ENCODE measurements at places on chromosomes 12 and 14.

DNA sequence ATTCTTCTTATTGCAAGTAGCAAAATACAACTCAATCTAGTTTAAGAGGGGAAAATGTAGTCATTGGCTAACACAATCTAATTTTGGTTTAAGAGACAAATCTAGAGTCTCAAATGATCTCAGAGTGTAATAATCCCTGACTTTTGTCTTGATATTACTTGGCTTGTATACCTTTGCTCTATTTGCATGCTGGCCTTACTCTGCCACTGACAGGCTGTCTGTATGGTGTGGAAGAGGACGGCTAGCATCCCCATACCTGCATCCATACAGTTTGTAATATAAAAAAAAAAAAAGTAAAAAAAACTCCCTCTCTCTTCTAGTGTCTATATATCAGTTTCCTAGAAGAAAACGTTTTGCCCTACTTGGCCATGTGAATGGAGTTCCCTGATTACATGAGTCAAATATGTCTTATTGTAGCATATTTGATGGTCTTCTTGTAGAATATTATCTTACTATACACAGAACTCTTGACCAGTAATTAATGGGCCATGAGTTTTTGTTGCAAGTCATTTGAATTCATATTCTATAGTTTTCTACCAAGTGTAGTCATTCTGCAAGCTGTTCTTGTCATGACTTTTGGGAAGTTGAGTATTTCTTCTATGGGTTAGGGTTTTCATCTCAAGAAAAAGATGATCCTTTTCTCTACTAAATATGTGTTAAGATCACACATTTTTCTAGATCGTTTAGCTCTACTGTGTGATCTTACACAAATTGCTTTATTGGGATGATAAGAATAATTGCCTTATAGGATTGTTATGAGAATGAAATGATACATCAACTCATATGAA is 8.2 kb downstream of the HIF1A start:
- DNase-seq = no peak

DNA sequence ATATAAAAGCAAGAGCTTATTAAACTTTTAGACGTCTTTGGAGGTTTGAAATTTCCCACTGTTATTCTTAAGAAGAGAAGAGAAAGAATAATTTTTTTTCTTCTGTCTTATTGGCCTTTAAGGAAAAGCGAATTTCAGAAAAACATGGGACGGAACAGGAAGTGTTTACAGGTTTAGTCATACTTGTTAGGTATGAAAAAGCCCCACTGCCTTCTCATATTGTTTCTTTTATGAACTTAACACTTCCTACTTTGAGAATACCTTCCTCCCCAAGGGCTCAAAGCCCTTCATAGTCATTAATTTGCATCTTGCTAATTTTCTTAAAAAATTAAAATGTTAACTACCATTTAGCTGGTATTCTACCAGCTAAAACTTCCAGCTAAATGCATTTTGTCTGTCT is 82.0 kb downstream of the ETV6 start:
- no peak for DNase-seq

- no peak for DNase-seq
Observed at GRCh38 chr12:59372956-59373355, 222.9 kb upstream of the SLC16A7 start.

GRCh38 chr14:50741567-50741966 is 73.5 kb upstream of the SAV1 start:
- no peak for DNase-seq

DNA sequence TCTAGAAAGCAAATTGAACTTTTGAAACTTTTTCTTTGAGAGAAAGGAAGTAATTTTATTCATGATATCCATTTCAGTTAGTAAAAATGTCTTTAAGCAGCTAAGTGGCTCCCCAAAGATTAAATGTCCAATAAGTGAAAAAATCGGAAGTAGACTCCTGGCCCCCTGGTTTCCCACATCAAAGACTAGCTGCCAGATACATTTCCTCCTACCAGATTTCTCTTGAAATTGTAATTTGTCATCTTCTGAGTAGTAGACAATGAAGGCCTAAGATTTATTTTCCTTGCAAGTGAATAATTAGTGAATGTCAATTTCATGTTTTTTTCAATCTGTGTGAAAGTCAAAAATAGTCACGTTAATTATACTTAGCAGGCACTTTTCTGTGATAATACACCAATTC is 321.9 kb downstream of the SYT1 start:
- DNase-seq = no peak

DNA sequence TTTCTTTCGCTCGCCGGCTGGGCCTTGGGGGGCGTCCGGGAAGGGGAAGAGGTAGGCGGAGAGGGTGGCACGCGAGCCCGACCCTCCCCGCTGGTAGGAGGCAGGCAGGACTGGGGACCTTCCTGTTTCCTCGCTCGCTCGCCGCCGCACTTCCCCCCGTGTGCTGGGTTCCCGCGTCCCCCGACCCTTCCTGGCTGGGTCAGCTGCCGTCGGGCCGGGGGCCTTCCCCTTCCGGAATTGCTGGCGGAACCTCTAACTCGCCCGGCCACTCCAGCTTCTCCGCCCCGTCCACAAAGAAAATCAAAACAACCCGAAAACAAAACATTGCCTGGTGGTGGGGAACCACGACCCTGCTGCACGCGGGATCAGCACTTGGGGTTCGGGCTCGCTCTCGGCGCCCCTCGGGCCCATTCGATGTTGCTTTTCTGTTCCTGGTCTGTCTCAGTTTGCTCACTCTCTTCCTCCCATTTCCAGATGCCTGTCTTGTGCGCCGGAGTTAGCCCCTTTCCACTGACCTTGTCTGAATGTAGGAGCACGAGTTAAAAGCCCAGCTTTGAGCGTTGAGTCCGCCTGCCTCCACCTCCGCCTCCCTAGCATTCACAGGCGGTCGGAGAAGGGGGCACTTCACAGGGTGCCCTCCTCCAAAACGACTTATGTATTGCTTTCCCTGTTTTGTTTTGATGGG is 581 bp downstream of the PAPOLA start:
- DNase-seq = peak; percentile 15

DNA sequence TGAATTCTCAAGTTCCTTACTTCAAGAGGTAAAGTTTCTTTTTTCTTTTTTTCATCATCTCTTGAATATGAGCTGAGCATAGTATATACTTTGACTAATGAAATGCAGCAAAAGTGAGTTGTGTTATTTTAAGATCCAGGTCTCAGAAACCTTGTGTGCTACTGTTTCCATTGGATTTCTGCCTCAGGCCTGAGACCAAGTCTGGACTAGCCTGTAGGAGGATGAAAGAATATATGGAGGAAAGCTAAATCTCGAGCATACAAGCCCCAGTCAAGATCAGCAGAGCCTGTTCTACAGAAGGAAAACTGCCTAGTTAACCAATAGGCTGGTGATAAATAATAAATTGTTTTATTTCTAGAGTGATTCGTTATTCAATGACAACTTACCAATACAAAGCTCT is 652.5 kb downstream of the C12orf50 start:
- DNase-seq = no peak

DNA sequence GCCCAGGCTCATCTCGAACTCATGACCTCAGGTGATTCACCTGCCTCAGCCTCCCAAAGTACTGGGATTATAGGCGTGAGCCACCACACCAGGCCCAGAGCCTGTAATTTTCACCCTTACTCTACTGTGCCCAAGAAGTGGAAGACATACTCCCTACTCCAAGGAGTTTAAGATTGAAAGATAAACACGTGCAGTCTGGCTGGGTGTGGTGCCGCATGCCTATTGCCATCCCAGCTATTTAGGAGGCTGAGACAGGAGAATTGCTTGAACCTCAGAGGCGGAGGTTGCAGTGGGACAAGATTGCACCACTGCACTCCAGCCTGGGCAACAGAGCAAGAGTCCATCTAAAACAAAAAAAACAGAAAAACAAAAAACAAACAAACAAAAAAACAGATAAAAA is 90.0 kb downstream of the NINJ2 start:
- no peak for DNase-seq

DNA sequence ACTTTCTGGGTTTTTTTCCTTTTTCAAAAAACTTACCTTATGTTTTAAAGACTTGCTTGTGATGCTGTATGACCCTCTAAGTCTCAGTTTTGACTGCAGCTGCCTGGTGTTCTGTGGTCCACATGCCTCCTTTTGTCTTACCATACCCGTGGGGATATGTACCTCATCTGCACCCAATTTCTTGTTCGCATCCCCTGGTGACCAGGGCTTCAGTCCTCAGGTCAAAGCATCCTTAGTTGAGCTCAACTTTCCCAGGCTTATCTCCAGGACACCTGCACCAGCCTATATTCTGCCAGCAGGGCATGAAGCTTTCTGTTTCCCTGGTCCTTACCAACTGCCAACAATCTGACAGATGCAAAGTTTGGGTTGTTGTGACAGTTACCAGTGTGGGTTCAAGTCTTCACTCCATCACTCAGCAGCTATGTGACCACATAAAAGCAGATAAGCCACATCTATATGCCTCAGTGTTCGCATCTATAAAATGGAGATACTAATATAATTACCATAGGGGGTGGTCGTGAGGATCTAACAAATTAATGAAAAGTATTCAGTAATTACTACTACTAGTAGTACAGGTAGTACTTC is 94.0 kb downstream of the NTF3 start:
- DNase-seq = no peak

DNA sequence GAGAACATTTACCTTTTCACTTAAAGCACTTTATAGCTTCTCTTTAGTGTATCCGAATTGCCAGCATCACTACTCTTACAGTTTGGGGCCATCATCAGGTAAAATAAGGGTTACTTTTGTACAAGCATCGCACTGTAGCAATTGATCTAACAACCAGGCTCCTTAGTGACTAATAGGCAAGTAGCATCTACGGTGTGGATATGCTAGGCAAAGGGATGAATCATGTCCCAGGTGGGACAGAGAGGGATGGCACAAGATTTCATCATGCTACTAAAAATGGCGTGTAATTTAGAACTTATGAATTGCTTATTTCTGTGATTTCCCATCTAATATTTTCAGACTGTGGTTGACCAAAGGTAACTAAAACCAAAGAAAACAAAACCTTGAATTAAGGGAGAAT is 582.3 kb downstream of the KCNH5 start:
- DNase-seq = no peak

- no peak for DNase-seq
Observed at GRCh38 chr12:113201187-113202177, 16.0 kb downstream of the RITA1 start.

GRCh38 chr12:13537623-13538022 is 341.1 kb downstream of the EMP1 start:
- no peak for DNase-seq

DNA sequence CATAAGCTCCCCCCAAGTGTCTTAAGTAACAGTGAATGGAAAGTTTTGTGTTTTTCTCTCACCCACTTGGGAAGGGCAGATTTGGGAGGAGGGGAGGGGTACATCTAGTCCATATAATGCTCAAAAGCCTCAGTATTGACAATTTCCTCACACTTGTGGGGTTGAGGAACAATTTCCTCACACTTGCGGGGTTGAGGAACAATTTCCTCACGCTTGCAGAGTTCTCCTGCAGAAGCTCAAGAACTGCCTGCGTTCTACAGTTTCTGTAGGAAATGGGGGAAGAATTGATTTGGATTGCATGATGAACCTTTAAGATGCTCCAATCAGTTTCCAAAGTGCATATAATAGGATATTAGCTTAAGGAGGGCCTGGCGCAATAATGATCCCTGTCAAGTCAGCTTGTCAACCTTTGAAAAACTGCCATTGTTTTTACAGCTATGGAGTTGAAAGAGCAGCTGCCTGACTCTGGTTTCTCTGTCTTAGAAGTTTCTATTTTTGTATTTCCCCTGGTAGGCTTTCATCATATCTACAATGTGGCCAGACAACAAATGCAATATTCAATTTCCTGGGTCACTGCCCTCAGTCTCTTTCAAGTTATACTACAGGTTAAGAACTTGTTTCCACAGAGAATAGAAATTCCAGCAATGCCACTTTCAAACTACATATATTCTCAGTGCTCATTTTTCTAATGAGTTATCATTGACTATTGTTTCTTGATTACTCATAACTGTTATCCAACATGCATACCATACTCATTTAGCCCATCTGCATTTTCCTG is 66.5 kb downstream of the PLEKHG7 start:
- DNase-seq = no peak

GRCh38 chr12:19654650-19655376 is 215.5 kb downstream of the AEBP2 start:
- no peak for DNase-seq

- no peak for DNase-seq
Observed at GRCh38 chr14:31465111-31465510, 7.8 kb upstream of the DTD2 start.

- DNase-seq = no peak
Observed at GRCh38 chr12:22529281-22530060, 14.9 kb downstream of the C2CD5 start.

- DNase-seq = no peak
Observed at GRCh38 chr12:115160271-115161128, 476.5 kb upstream of the TBX3 start.

- no peak for DNase-seq
Observed at GRCh38 chr14:61257469-61258057, 23.6 kb downstream of the TMEM30B start.

- DNase-seq = no peak
Observed at GRCh38 chr14:52399921-52400595, 85.9 kb downstream of the PTGER2 start.

DNA sequence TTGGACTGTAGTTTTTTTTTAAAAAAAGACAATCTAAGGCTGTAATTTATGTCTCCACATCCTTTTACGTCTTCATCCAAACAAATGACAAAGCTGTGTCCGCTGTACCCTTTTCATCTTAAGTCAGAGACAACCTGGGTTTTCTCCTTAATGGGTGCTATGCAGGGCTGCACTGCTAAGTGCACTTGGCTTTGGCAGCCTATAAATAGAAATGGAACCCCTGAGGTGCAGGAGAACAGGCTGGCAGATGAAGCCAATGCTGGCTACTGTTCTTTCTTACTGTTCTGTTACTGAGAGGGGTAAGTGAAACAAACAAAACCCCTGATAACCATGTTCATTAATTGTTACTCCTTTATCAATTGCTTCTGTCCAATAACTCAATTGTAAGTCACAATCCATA is 47.1 kb upstream of the KICS2 start:
- DNase-seq = no peak
